ENCODE measurements at places on chromosomes 7 and 10.

DNA sequence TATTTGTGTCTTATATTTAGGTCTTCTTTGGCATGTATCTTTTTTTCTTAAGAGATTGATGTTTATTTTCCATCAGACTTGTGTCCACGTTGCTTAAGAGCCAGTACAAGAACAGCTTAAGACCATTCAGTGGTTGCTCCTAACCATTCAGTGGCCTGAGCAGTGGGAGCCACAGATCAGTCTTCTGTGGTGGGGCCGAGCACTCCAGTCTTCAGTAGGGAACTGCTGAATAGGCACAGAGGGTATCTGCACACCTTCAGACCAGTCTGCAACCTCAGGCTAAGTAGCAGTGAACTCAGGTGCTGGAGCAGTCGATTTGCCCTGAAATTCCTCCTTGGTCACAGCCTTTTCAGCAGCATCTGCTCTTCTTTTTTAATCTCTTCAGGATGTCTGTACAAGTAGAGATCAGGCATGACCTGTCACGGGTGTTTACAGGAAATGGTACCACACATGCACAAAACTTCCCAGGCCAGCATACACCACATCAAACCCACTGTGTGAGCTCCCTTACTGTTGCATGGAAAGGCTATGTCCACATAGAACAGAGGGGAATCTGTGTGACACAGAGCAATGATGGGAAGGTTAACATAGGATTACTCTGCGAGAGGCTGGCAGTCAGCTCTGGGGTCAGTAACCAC is 51.5 kb downstream of the FAM107B start:
- DNase-seq, result no peak

- DNase-seq, result no peak
Measured at GRCh38 chr10:31664803-31665202, 263.8 kb downstream of the ARHGAP12 start.

GRCh38 chr7:36279200-36279925 is 110.3 kb upstream of the ANLN start:
- no peak for DNase-seq

- DNase-seq, result no peak
Measured at GRCh38 chr10:88154596-88155250, 291.3 kb downstream of the PTEN start.

DNA sequence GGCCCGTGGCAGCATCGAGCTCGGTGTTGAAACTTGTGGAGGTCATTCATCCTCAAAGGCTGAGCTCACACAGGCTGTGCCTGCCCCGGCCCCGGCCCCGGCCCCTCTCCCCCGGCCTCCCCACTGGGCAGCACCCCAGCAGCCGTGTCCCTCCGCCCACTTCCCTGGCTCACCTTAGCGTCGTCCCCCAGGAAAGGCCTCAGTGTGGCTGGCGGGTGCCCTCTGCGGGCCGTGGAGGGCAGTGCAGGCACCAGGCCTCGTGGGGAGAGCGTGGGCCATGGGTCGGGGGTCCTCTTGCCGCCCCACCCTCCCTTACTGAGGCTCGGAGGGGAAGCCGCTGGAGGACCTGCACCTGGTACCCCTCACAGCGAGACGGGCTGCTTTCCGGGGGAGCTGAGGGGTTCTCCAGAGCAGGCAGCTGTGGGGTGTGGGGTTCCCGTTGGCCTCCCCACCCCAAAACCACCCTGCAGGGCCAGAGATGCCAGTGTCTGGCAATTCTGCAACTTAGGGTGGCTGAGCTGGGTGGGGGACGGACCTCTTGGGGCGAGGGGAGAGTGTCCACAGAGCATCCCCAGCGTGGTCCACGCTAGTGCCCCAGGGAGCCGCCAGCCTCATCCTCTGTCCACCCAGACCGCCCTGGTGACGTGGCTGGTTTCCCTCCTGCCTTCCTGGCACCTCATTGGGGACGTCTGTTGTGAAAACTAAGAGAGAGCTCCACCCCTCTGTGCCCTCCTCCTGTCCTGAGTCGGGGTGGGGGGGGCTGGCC is 44.2 kb upstream of the DPYSL4 start:
- peak; percentile 96 for DNase-seq

DNA sequence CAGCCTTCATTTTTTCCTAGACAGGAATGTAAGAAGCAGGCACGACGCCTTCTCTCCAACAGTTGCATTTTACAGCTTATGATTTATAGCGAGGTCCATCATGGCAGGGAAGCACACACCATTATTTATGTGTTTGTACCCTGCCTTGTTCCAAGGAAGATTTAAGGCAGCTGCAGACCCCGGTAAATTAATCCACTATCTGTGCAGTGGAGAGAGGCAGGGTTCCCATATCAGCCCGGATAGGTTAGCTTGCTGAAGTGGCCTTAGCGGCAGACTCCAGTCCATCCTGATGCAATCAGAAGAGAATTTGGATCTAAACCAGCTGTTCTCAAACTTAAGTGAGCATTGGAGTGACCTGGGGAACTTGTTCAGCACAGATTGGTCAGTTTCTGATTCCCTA is 359.4 kb downstream of the GALNT17 start:
- no peak for DNase-seq

DNA sequence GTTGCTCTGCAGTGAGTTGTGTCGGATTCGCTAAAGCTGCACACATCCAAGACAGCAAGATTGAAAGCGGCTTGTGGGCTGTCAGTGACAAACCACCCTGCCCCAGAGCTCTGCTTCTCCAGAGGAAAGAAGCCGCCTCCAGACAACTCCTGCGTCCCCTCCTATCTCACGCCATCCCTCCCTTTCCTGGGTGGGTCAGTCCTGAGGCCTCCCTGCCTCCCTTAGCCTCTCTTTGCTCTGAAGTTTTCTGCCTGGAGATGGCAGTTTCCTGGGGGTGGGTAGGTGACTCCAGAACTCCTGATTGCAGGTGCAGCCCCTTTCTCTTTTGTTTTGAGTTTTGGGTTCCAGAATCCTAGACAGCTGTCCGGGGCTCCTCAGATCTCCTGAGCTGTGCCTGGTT is 78.7 kb downstream of the EMX2 start:
- no peak for DNase-seq

GRCh38 chr7:46982928-46983327 is 599.0 kb downstream of the TNS3 start:
- DNase-seq, result no peak

GRCh38 chr10:109922358-109922975 is 844 bp downstream of the XPNPEP1 start:
- no peak for DNase-seq

DNA sequence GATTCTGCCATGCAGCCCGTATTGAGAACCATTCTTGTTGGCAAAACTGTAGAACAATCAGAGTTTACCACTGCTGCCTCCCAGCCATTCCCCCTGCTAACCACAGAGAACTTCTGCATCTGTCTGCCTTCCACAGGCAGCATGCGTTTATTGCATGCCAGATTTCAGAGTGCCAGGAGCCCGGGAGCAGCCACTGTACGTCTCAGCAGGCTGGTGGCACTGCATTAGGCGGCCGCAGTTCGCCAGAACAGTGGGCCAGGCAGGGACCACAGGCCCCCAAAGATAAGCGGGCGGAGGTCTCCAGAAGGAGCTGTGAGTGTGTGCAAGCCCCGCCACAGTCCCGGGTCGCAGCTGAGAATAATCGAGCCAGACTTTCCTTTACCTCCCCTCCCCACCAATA is 31.8 kb downstream of the ZNF467 start:
- DNase-seq, result no peak

DNA sequence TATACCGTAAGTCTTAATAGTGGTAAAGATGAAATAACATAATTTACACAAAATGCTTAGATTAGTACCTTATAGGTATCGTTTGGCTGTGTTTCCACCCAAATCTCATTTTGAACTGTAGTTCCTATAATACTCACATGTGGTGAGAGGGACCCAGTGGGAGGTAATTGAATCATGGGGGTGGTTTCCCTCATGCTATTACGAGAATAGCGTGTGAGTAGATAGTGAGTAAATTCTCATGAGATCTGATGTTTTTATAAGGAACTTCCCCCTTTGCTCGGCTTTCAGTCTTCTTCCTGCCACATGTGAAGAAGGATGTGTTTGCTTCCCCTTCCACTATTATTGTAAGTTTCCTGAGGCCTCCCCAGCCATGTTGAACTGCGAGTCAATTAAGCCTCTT is 426.3 kb upstream of the POT1 start:
- no peak for DNase-seq
